Activated CD4-positive, alpha-beta T cell treated with anti-CD3 and anti-CD28 coated beads, Interleukin-2, amount 50 U/mL, for 4 hours (primary cell): ENCODE measurements at places on chromosomes 1 and 21.

DNA sequence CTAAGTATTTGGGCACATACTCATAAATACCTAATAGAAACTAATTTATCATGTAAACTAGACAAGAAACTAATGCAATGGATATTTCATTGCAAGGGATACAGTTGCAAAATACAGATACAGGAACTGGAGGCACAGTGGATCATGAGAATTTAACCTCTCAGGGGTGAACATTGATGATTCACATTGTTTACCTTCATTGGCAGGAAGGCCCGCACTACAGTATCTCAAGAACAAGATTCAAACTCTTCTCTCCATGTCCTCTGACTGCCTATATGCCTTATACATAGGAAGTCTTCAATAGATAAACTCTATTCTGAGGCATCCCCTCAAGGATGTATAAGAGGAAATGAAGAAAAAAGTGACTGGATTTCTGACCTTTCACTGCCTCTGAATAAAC lies 18.4 kb upstream of the PTBP2 start:
- no peak for DNase-seq

DNA sequence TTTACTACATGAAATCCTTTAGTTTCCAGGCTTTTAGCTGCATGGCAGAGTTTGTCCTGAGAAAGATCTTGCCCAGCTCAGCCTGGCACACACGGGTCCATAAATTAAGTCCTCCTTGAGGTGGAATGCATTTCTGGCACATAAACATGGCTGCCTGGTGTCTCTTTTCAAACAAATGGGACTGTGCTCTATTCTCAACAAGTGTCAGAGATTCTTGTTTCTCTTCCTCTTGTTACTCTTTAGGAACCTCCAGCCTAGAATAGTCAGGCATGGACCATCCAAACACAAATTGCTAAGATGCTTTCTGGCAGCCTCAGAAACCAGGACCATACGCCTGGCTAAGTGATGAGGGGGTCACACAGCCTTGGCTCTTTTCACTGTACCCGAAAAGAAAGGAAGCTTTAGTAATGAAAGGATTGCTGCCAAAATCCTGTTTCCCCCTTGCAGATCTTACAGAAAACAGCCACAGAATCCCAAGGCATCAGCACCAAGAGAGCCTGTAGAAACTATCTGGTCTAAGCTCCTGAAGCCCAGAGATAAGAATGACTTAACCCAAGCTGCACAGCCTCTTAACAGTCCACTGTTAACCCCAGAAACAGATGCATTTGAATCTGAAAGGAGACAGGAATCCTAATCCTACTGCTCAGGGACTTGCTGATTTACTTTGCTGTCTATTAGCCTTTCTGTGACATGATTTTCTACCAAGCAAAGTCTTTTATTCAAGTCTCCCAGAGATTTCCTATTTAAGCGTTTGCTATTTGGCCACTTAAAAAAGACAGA lies 31.9 kb upstream of the NRDC start:
- DNase-seq = no peak

DNA sequence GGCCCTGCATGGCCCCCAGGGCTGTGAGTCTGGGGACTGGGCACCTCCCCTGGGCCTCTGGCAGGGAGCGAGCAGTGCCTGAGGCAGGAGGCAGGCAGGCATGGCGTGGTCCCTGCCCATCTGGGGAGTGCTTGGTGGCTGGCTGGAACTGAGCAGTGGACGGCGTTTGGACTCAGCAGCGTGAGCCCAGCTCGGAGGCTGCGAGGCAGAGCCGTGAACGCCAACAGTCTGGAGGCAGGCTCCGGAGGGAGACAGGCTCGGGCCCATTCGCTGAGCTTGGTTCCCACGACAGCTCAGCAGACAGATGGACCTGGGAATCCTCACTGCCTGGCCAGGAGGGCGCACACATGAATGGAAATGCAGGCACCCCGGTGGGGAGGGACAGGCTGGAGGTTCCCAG lies 160.7 kb upstream of the POU3F1 start:
- no peak for DNase-seq

DNA sequence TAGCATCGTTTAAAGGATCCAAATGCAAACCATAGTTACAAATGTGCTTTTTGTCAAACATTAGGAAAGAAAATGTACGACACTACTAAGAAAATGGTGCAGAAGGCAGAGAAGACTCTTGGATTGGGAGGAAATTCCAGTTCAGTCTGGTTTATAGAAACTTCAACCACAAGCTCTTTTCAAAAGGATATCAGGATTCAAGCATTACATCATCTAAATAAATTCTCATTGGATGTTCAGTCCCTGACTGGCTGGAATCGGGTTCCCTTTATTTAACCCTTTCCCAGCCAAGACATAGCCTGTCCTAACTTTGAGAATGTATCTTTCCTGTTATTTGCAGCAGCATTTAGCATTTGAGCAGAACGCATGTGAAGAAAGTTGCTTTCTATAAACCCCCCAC lies 184.6 kb downstream of the LMO4 start:
- DNase-seq = no peak

GRCh38 chr1:61152066-61152465 lies 69.7 kb downstream of the NFIA start:
- DNase-seq = no peak

DNA sequence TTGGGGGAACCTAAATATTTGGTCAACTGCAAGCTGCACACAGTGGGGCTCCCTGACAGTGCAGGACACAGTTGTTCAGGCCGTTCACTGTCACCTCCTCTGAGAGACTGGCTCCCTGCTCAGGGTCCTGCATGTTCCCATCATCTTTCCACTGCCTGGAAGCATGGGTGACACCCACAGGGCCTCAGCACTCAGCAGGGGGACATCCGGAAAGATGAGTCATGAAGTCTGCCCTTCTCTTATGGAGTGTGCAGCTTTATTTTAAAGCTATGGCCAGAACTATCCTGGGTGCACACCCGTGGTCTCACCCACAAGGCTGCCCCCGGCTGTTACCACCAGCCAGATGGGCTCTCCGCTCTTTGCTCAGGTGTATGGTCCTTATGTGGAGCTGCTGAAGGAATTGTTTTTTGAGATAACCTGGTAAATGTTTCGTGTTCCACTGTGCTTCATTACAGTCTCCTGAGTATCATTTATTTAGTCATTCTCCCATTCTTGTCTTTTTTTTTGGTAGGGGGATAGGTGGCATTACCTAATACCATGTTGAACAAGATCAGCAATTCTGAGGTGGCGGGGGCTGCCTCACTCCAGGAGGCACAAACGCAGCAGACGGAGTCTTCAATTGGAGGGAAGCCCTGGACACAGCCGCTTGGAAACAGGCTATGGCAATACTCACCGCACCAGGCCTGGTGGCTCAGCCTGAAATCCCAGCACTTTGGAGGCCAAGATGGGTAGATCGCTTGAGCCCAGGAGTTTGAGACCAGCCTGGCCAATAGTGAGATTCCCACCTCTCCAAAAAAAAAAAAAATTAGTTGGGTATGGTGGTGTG lies 14.3 kb downstream of the TRIM11 start:
- no peak for DNase-seq
